Activated gamma-delta T cell treated with Interleukin-2 at 50 U/mL for 16 hours (primary cell): ENCODE measurements at places on chromosomes 7 and 10.

GRCh38 chr10:90917238-90917967, 3.5 kb downstream of the ANKRD1 start:
- DNase-seq: no peak

DNA sequence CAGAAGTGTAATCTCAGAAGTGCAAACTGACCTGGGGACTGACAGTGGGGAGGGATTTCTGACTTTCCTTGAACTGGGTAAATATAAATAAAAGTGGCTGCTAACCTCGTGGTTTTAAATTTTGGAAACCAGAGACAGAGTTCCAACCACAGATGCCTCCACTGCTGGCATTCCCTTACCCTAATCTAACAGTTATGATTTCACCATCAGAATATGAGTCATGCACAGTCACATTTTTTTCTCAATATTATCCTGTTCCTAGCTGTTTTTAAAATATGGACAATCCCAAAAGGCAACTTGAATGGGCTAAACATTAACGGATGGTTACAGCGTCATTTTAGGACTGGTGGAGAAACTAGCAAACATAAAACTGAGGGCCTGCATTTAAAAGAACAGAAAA, 264.3 kb upstream of the INHBA start:
- DNase-seq: no peak

DNA sequence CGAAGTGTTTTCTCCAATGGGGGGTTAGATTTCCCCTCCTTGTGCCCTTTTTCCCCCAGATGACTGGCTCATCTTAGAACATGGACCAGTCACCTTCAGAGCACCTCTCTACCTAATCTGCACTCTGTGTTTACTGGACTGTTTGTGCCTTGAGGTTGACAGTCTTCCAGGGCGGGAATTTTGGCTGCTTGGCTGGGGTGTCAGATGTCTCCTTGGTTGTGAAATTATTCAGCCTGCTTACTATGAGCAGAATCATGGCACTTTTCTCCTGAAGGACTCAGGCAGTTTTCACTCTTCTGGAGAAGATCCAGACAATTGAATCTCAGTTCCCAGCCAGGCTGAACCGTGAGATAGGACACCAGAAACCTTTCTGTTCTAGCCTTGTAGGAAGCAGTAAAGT, 60.3 kb upstream of the NFKB2 start:
- no peak for DNase-seq

DNA sequence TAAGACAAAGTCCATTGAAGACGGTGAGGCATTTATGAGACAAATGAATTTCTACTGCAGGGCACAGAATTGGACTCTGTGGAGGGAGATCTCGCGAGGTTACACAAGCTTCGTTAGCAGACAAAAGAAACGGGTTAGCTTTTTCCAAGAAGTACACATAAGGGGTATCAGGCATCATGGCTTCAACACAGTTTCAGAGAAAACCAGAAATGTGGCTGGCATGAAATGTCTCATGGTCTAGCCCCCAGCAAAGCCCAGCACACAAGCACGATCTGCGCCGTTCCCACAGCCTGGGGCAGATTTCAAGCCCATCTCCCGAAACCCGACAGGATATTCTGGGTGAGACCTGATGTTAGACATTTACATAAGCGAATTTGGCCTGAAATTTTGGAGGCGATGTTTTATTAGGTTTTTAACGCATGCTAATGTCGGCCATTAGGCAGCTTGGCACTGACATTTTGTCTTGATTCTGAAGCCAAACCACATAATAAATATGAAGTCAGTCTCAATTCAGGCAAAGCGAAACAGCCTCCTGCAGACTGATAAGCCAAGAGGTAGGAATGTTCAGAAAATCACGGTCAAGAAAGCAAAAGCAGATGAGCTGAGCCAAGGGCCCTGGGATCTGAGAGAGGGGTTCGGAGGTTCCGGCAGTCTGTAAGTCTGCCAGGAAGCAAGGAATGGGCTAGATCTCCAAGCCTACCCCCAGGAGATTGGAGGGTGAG, 240.5 kb downstream of the PRPF18 start:
- DNase-seq: no peak

DNA sequence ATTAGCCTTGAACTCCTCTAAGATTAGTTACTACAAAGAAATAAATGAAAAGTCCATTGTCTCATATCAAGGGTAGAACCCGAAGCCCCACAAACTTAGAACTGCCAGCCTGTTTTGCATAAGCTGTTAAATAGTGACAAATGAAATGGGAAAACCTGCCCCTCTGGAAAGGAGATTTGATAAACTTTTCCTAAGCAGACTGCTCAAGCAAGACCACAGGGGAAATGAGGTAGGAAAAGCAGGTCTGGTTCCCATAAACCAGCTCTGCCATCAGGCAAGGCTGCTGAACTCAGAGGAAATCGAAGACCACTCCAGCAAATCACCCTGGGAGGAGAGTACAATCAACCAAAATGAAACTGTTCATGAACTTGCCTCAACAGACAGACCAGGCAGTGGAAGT, 181.5 kb upstream of the AOAH start:
- DNase-seq: no peak

DNA sequence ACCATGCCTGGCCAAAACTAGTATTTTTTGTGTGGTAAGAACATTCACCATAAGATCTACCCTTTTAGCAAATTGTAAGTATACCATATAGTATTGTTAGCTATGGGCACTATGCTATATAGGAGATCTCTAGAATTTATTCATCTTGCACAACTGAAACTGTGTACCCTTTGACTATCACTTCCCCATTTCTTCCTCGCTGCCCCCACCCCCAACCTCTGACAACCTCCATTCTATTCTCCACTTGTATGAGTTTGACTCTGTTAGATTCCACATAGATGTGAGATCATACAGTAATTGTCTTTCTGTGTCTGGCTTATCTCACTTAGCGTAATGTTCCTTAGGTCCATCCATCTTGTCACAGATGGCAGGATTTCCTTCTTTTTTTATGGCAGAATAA, 3.6 kb downstream of the CASP7 start:
- DNase-seq: no peak

DNA sequence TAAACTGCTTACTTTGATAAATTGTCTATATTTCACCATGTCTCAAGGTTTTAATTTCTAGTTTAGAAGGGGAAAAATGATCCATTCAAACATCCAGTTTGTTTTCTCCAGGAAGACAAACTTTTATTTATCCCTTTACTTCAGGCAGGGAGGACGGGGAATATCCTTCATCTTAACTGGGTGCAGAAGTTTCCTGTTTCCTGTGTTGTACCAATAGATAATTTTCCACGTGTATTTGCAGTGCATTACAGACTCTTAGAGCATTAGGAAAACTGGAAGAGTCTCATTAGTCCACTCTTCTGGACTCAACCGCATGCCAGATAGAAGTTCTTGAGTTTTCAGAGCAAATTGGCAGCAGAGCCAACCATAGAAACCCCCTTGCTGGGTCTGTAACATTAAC, 39.4 kb upstream of the PIP4K2A start:
- DNase-seq: no peak

GRCh38 chr10:21894648-21895342, 108.7 kb downstream of the DNAJC1 start:
- DNase-seq: no peak

- DNase-seq: no peak
Observed at GRCh38 chr7:10740805-10741204, 232.9 kb upstream of the PHF14 start.
